H9 (cell line): ENCODE measurements at places on chromosomes 3 and 15. TPM values are rescaled to one million over a fixed set of nuclear protein-coding genes. Genes with fewer than 3 reads are reported as not detected.

- peak; percentile 82 for DNase-seq
- no peak overlapping the region for H3K27ac ChIP-seq
- peaks cover 4% of the 10 kb centered on the region; the same call in 1 of the 2 replicates for H3K36me3 ChIP-seq
- H3K4me1 ChIP-seq = no peaks in the 10 kb centered on the region; the same call in 1 of the 2 replicates
Measured at GRCh38 chr3:53196575-53197407, 35.8 kb downstream of the PRKCD start.

DNA sequence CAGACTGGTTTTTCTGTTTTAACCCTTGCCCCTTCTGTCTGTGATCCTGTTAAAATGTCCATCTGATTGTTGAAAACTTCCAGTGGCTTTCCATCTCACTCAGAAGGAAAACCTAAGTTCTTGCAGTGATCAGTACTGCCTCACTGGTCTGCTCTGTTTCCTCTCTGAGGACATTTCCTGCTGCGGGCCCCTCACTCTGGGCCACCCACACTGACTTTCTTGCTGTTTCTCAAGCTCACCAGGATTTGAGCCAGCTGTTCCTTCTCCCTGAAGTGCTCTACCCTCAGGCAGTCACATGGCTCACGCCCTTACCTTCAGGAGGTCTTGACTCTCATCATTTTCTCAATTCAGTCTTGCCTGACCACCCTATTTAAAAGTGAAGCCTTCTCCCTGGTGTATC is 1.8 kb downstream of the GRK7 start:
- H3K27me3 ChIP-seq = no peaks in the 10 kb centered on the region
- no peaks in the 10 kb centered on the region for H3K4me1 ChIP-seq
- no peaks in the 10 kb centered on the region; the same call in 2 of the 3 replicates for H3K36me3 ChIP-seq
- no peak overlapping the region for H3K4me3 ChIP-seq
- DNase-seq = no peak

DNA sequence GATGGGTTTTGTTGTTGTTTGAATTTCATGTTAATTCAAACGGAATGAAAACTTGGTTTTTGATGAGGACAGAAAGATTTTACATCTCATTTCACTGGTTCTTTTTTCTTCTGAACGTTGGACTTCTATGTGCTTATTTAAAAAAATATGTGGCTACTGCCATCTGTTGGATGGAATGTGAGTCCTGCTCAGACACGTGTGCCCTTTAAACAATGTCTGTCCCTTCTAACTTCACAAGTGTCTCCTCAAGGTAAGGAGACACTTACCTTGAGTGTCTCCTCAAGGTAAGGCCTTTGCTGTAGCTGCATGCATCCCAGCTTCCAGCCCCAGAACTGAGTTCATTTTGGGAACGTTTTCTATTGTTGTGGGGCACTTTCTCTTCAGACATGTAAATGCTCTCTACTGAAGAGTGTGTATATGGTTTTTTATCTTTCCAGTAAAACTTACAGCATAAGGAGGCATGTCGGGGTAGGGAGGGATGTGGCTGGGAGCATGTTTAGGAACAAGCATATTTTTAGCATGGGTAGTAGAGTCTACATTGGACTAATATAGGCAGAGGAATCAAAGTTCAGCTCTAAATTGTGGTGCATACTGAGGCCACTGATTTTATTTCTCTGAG is 63.1 kb upstream of the UBE3A start:
- no peak overlapping the region for H3K27ac ChIP-seq
- no peaks in the 10 kb centered on the region for H3K27me3 ChIP-seq
- 0 out of 2 replicates have a peak, but pooled peaks cover 3% of the 10 kb centered on the region for H3K36me3 ChIP-seq
- H3K4me3 ChIP-seq = no peak overlapping the region
- peaks cover 7% of the 10 kb centered on the region for H3K4me1 ChIP-seq
- peak; percentile 45 for DNase-seq

DNA sequence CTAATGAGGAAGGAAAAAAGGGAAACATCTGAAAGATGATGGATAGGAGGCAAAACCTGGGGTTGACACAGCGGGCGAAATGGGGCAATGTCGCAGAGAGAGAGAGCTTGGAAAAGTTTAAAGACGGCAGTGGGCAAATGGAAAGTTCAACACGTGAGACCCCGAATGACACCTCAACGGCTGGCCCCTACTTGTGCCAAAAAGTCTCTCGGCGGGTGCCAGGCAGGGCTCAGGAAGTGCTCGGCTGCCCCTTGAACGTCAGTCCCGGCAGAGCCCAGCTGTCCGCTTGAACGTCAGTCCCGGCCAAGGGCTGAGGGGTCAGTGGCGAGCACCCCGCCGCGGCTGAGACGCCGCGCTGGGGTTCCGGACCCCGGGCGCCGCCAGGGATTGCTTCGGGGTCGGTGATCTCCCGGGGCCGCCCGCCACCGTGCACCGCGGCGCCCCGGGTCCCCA is 658 bp downstream of the EOGT start:
- H3K27ac ChIP-seq = no peak overlapping the region
- no peaks in the 10 kb centered on the region for H3K27me3 ChIP-seq
- peak; percentile 61 for DNase-seq
- H3K4me1 ChIP-seq = peaks cover 11% of the 10 kb centered on the region; the same call in 1 of the 2 replicates

DNA sequence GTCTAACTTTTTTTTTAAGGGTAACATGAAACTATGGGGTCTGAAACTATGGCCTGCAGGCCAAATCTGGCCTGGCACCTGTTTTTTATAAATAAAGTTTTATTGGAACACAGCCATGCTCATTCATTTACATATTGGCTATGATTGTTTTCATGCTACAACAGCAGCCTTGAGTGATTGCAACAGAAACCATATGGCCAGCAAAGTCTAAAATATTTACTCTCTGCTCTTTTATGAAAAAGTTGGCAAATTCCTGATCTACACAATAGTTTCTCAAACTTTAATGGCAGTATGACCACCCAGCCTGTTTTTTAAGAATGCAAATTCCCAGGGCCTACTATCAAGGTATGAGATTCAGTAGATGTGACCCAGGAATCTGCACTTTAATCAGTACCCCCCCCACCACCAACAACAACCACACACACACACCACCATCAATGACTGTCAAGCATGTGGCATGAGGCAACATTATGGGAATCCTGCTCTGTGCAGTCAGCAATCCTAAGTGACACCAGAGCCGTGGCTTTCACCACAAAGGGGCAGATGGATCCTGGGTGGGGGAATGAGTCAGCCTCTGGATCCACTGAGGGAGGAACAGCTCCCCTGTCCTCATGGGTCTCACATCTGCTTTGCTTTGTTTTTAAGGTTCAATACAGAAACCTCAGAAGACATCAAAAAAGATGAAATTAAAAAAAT is 142.8 kb downstream of the NTRK3 start:
- H3K4me1 ChIP-seq = no peaks in the 10 kb centered on the region
- H3K27me3 ChIP-seq = no peaks in the 10 kb centered on the region
- H3K36me3 ChIP-seq = 0 out of 3 replicates have a peak, but pooled peaks cover 2% of the 10 kb centered on the region
- DNase-seq = no peak

GRCh38 chr15:52039925-52040781 is 21.1 kb downstream of the MAPK6 start:
- H3K36me3 ChIP-seq = no peaks in the 10 kb centered on the region
- no peaks in the 10 kb centered on the region for H3K27me3 ChIP-seq
- H3K27ac ChIP-seq = no peak overlapping the region
- DNase-seq = no peak
- peaks cover 5% of the 10 kb centered on the region; the same call in 1 of the 2 replicates for H3K4me1 ChIP-seq
- H3K4me3 ChIP-seq = no peak overlapping the region

- no peak overlapping the region for H3K4me3 ChIP-seq
- H3K27ac ChIP-seq = no peak overlapping the region
- no peaks in the 10 kb centered on the region; the same call in 1 of the 2 replicates for H3K4me1 ChIP-seq
- H3K27me3 ChIP-seq = no peaks in the 10 kb centered on the region
- H3K36me3 ChIP-seq = no peaks in the 10 kb centered on the region
Measured at GRCh38 chr15:67515090-67515489, 5.8 kb upstream of the C15orf61 start.

- H3K27me3 ChIP-seq = peaks cover 3% of the 10 kb centered on the region; the same call in 1 of the 2 replicates
- no peak overlapping the region for H3K4me3 ChIP-seq
- no peak overlapping the region for H3K27ac ChIP-seq
- no peaks in the 10 kb centered on the region; the same call in 1 of the 2 replicates for H3K4me1 ChIP-seq
- DNase-seq = no peak
Measured at GRCh38 chr3:133888726-133889340, 6.8 kb downstream of the RAB6B start.

- no peaks in the 10 kb centered on the region for H3K27me3 ChIP-seq
- no peaks in the 10 kb centered on the region for H3K36me3 ChIP-seq
- H3K4me3 ChIP-seq = no peak overlapping the region
- DNase-seq = no peak
- H3K27ac ChIP-seq = no peak overlapping the region
Measured at GRCh38 chr3:27644941-27645340, 77.2 kb downstream of the EOMES start.

- DNase-seq = no peak
- no peak overlapping the region for H3K27ac ChIP-seq
- H3K36me3 ChIP-seq = peaks cover 18% of the 10 kb centered on the region
Measured at GRCh38 chr3:58829321-58830000, 162.9 kb upstream of the FAM3D start.

DNA sequence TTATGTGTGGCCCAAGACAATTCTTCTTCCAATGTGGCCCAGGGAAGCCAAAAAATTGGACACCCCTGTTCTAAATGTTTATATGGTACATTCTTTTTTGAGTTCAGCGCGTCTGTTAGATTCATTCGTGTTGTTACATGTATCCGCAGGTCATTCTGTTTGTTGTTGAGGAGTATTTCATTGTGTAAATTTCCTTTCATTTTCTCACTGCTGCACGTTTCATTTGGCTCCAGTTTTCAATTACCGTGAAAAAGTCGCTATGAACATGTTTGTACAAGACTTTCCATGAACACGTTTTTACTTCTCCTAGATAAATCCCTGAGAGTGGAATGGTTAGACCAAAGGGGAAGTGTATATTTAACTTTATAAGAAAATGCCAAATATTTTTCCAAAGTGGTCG is 7.5 kb upstream of the OPA1 start:
- no peaks in the 10 kb centered on the region for H3K36me3 ChIP-seq
- no peak overlapping the region for H3K4me3 ChIP-seq
- DNase-seq = no peak
- no peaks in the 10 kb centered on the region for H3K27me3 ChIP-seq

DNA sequence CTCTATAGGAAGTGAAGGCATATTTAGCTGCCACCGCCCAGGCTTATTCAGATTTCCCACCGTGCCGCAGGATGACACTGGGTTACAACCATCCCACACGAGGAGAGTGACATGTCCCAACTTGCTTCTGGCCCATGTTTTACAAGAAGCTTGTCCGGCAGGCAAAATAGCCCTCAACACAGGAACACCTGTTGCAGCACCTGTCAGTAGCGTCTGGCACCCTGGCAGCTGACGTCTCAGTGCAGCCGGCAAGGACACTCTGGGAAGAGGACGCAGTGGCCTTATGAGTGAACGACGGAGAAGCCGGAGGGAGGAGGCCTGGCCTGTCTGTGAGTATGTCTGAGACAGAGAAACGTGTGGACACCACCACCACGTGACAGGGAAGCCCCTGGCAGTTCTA is 32.1 kb downstream of the FAM174B start:
- no peak overlapping the region for H3K4me3 ChIP-seq
- H3K36me3 ChIP-seq = peaks cover 2% of the 10 kb centered on the region; the same call in 2 of the 3 replicates
- DNase-seq = no peak

- DNase-seq = no peak
- H3K4me1 ChIP-seq = no peaks in the 10 kb centered on the region
- H3K4me3 ChIP-seq = no peak overlapping the region
- H3K27ac ChIP-seq = no peak overlapping the region
- no peaks in the 10 kb centered on the region for H3K27me3 ChIP-seq
- H3K36me3 ChIP-seq = no peaks in the 10 kb centered on the region
Measured at GRCh38 chr3:8589880-8590556, 54.6 kb downstream of the SSUH2 start.

- H3K36me3 ChIP-seq = no peaks in the 10 kb centered on the region
- no peaks in the 10 kb centered on the region for H3K27me3 ChIP-seq
- no peaks in the 10 kb centered on the region for H3K4me1 ChIP-seq
- DNase-seq = no peak
- no peak overlapping the region for H3K27ac ChIP-seq
Measured at GRCh38 chr3:6580808-6581207, 280.1 kb upstream of the GRM7 start.

- H3K27me3 ChIP-seq = no peaks in the 10 kb centered on the region
- no peak overlapping the region for H3K27ac ChIP-seq
- DNase-seq = no peak
- peak overlapping the region; percentile 99 for H3K4me3 ChIP-seq
- peaks cover 39% of the 10 kb centered on the region for H3K36me3 ChIP-seq
- H3K4me1 ChIP-seq = no peaks in the 10 kb centered on the region; the same call in 1 of the 2 replicates
Measured at GRCh38 chr3:23915537-23916108, 1.2 kb downstream of the NKIRAS1 start.

GRCh38 chr3:58683001-58683458 is 16.5 kb upstream of the FAM3D start:
- no peak overlapping the region for H3K27ac ChIP-seq
- H3K4me3 ChIP-seq = no peak overlapping the region
- no peak for DNase-seq
- H3K4me1 ChIP-seq = no peaks in the 10 kb centered on the region
- H3K36me3 ChIP-seq = peaks cover 17% of the 10 kb centered on the region

NME9 gene
- total RNA-seq = not detected in 2 replicates

PPP2R3A gene
- 12.4 and 12.6 TPM in 2 replicates for total RNA-seq

EAF2 gene
- 4.3 and 4.4 TPM in 2 replicates for total RNA-seq

STRIT1 gene
- 0.26 TPM in 1 of 2 replicates, not detected in the other for total RNA-seq

AHSG gene
- 0.13 TPM in 1 of 2 replicates, not detected in the other for total RNA-seq

MESP2 gene
- 0.28 TPM in 1 of 2 replicates, not detected in the other for total RNA-seq

ITGB5 gene
- 146 and 148 TPM in 2 replicates for total RNA-seq

ABHD10 gene
- 21.8 and 28.4 TPM in 2 replicates for total RNA-seq

ACVR2B gene
- total RNA-seq = 99.9 and 105 TPM in 2 replicates
